ENCODE measurements at places on chromosomes 16 and 17. TPM values are rescaled to one million over a fixed set of nuclear protein-coding genes. Genes with fewer than 3 reads are reported as not detected.

- no peak for DNase-seq
- H3K4me1 ChIP-seq, result peaks cover 4% of the 10 kb centered on the region
- H3K36me3 ChIP-seq, result no peaks in the 10 kb centered on the region
- no peaks in the 10 kb centered on the region for H3K27me3 ChIP-seq
- no peak overlapping the region for H3K4me3 ChIP-seq
Observed at GRCh38 chr17:64110379-64111152, 19.4 kb downstream of the ERN1 start.

GRCh38 chr16:549544-550263 lies 10.5 kb upstream of the PRR35 start:
- H3K4me1 ChIP-seq, result peaks cover 3% of the 10 kb centered on the region
- peaks cover 50% of the 10 kb centered on the region for H3K36me3 ChIP-seq
- no peaks in the 10 kb centered on the region for H3K27me3 ChIP-seq
- no peak overlapping the region for H3K27ac ChIP-seq
- no peak overlapping the region for H3K4me3 ChIP-seq

The GRIN2A gene
- total RNA-seq, result 0.18 TPM

DNA sequence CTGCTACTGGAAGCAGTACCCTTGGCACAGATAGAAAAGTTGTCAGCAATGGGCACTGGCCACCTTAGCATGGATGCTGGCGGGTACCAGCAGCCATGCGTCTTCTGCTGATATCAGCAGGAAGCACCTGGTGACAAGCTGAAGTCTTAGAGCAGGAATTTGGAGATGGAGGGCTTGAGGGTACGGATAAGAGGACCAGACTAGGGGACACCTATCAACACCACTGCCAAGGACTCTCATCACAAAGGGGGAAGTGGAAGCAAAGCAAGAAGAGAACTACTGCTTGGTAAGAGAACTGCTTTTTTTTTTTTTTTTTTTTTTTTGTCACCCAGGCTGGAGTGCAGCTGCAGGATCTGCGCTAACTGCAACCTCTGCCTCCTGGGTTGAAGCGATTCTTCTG lies 35.4 kb upstream of the LYRM9 start:
- DNase-seq, result no peak
- no peaks in the 10 kb centered on the region for H3K36me3 ChIP-seq
- no peak overlapping the region for H3K4me3 ChIP-seq
- peaks cover 2% of the 10 kb centered on the region for H3K27me3 ChIP-seq
- no peaks in the 10 kb centered on the region for H3K4me1 ChIP-seq

The RHBDL1 gene
- 1.3 TPM for total RNA-seq

- no peak for DNase-seq
- no peak overlapping the region for H3K4me3 ChIP-seq
- no peak overlapping the region for H3K27ac ChIP-seq
- H3K36me3 ChIP-seq, result no peaks in the 10 kb centered on the region
Observed at GRCh38 chr16:89338863-89339262, 121.4 kb downstream of the ZNF778 start.

- DNase-seq, result no peak
- no peak overlapping the region for H3K4me3 ChIP-seq
- no peaks in the 10 kb centered on the region for H3K36me3 ChIP-seq
- H3K4me1 ChIP-seq, result peaks cover 47% of the 10 kb centered on the region
- H3K27ac ChIP-seq, result no peak overlapping the region
Observed at GRCh38 chr16:1429012-1429411, 1.9 kb upstream of the PERCC1 start.
